ENCODE measurements at places on chromosomes 3 and 15.

DNA sequence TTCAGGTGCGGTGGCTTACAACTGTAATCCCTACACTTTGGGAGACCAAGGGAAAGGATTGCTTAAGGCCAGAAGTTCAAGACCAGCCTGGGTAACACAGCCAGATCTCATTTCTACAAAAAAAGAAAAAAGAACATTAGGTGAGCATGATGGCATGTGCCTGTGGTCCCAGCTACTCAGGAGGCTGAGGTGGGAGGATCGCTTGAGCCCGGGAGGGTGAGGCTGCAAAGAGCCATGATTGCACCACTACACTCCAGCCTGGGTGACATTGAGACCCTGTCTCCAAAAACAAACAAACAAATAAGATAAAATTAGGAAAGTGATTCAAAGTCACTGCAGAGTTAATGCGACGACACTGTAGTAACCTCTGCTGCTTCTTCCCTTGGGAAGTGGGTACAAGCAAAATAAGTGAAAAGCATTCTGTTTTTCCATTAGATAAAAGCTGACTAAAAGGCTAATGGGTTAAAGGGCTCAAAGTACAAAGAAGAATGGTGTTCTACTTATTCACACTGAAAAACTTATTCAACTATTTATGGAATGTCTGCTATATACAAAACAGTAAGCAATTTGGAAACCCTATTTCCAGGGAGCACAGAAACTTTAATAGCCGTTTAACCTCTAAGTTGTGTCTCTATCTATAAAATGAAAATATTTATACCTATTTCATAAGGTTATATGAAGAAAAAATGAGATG is 8.0 kb upstream of the RPS27L start:
- no peak for DNase-seq

GRCh38 chr3:188326968-188327367 is 173.0 kb downstream of the LPP start:
- no peak for DNase-seq

DNA sequence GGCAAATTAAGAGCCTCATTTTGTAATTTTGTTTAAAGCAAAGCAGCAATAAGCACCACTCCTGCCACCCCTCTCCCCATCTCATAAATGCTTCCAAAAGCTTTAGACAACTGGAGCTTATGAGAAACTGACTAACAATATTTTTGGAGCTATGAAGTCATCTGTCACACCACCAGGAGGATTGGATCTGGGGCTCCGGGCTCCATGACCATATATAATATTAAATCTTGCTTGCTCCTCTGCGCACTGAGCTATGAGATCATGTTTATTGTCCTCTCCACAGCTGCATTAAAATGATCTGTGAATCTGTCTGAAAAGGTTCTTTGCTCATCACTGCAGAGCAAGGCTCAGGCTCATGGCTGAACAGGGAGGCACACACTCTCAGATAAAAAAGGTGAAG is 323.7 kb downstream of the ZNF621 start:
- no peak for DNase-seq

- DNase-seq, result no peak
Measured at GRCh38 chr15:96896766-96897165, 566.3 kb downstream of the NR2F2 start.

DNA sequence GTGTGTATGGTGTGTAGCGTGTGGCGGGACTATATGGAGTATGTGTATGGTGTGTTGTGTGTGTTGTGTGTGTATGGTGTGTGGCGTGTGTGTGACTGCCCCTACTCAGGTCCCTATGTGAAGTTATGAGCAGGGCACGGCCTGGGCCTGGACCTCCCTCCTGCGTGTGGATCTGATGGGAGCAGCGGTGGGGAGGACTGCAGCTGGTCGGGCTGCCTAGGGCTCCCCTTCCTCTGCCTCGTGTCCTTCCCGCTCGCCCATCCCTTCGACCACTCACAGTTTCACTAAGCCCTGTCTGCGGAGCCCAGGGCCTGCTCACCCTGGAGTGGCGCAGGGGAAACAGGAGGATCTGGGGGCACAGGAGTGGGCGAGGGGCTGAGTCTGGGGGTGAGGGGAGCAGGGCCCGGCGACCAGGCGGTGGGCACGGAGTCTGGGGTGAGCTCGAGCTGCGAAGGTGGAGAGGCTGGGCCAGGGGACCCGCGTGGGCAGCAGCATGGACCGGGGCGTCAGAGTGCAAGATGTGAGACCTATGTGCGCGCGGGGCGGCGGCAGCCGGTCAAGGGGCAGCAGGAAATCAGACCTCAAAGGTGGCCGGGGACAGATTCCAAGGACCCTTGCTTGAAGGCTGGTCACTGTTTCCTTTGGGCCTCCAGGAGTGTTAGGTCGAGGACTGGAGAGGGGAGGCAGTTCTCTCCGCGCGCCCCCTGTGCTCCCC is 26.6 kb downstream of the GABRA5 start:
- no peak for DNase-seq

Measured in bone marrow (tissue), 2 donors.